ENCODE measurements at places on chromosomes 2 and 18.

DNA sequence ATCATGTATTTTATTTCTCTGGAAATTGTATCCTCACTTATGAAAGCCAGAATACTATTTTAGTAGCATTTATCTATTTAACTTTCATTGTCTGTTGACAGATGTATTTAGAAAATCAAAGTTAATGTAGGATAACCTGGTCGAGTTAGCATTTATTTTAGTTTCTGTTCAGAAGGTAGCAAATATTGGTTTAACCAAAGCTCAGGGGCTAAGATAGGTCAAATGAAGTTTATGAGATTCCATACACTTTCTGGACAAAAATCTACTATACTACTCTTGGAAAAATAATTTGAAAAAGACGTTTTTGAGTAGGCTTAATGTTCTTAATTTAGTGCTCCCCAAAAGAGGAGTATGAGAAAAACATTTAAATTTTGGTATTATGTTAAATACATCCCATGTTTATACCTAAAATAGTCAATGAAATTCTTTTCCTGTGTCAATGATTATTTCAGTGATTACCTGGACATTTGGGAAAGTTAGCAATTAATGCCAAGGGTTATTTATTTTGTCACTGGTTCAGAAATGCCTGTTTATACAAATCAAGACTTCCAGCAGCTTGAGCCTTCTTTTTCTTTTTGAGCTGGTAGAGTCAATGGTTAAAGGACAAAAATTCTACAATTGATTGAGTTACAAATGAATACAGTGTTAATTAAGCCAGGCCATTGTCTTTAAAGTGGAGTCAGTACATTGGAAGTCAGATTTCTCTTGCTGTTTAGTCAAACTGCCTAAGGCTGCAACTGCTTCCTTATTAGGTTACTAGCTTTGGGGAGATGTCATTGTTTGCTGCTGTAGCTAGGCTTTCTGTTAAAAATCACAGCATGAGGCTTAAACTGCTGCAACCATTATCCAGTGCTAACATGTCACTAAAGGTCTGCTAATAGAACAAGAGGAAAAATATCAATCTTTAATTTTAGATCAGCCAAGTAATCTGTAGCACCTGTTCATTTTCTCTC is 182.3 kb downstream of the CAMKMT start:
- DNase-seq: no peak

DNA sequence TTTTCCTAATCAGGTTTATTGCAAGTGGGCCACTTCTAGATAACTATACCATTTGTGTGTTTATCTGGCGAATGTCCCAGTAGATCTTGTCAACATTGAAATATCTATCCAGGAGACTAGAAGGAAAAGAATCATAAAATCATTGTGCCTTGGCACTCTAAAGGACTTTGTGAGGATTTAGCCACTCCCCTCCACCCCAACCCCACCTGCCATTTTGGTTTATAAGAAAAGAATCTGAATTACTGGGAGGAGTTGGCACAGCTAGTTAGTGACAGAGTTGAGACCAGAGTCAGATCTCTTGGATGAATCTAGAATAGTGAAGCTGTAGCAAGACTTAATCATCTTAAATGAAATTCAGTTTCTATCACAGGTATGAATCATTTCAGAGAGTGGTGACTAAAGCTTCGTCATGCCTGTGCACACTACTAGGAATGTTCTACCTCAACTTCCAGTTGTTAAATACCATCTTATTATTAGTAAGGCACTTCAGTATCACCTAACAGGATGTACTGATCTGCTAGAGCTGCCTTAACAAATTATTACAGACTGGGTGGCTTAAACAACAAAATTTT is 212.7 kb upstream of the SLC14A2 start:
- DNase-seq: no peak

- no peak for DNase-seq
Measured at GRCh38 chr2:238998801-238999200, 150.9 kb downstream of the TWIST2 start.

- no peak for DNase-seq
Measured at GRCh38 chr2:25401307-25402026, 59.7 kb upstream of the DNMT3A start.

Measured in stimulated activated CD4-positive, alpha-beta T cell treated with anti-CD3 and anti-CD28 coated beads, Interleukin-1b, Interleukin-23, amount 100 ng/mL, for 1 hour (primary cell).